ENCODE measurements at places on chromosomes 4 and X.

- no peak for DNase-seq
These were observed 47.8 kb downstream of the GAB1 start for GRCh38 chr4:143384381-143384994.

GRCh38 chrX:11609109-11609508 lies 56.6 kb downstream of the ARHGAP6 start:
- no peak for DNase-seq

GRCh38 chr4:38674258-38675144 lies 10.5 kb downstream of the KLF3 start:
- DNase-seq = no peak

GRCh38 chr4:187175197-187175596 lies 451.5 kb upstream of the FAT1 start:
- no peak for DNase-seq

DNA sequence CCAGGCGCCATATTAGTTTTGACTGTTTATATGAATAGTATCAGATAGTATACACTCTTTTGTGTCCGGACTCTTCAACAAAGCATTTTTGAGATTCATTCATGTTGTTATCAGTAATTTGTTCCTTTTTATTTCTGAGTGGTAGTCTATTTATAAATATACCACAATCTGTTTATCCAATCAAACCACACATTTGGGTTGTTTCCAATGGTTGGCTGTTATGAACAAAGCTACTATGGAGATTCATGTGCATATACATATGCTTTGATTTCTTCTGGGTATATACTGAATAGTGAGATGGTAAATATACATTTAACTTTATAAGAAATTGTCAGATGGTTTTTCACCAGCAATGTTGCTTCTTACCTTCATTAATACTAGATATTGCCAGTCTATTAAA lies 36.8 kb upstream of the TAPT1 start:
- DNase-seq = no peak

- no peak for DNase-seq
These were observed 8.7 kb upstream of the ALAS2 start for GRCh38 chrX:55039471-55039870.

DNA sequence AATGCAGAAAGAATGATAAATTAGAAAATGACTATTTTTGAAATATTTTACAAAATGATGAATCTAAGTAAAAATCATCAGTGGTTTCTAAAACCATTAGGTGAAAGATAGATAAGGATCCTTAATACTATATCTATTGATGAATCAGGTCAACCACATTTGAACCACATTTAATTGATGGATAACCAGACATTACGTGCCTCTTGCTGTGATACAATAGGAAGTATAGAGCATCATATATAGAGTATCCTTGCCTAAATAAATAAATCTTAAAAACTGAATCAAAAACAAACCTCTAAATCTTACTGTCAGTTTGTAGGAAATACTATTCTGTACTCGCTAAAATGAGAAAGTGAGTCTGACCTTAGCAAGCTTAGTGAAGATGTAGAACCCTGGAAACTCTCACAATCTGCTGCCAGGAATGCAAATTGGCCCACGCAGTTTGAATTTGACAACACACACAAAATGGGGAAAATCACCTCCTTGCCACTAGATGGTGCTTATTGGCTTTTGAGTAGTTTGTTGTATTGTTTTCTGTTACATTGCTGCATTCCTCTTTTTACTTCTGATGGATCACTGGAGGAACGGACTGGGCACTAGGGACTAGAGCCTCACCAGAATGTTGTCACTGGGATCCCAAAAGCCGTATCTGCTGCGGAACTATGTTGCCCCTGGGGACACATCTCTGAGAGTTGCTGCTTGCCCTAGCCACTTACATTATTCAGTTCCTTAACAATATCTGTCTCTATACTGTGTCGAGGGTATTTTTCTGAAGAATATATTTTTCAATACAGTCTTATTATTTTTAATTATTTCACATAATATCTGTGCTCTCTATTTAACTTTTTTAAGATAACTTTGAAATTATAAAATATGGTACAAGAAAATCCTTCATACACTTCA lies 25.4 kb upstream of the SLAIN2 start:
- DNase-seq = no peak

DNA sequence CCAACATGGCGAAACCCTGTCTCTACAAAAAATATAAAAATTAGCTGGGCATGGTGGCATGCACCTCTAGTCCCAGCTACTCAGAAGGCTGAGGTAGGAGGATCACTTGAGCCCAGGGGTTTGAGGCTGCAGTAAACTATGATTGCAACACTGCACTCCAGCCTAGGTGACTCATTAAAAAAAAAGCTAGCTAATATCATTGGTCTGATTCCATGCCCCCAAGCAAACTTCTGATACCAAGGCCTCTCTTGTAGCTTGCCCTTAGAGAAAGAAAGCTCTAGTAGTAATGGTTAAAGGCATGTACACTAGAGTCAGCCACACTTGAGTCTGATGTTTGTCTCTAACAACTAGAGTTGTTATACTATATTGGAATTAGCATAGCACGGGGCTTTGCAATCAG lies 32.6 kb upstream of the PHF8 start:
- no peak for DNase-seq

DNA sequence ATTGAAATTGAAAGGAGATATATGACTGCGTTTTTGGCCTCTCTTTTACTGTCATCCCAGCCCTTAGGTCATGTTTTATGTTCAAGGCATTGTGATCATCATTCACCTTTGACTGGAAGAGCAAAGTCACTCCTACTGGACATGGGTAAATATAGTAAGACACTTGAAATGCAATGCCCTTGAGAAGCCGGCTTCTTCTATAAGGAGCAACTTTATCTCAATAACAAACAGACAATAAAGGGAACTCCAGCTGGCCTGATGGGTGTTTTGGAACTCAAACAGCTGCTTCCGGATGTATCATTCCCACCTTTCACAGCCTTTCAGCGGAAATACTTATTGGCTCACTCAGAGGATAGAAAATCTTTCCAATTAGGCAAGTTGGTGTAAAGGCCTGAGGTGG lies 65.1 kb upstream of the C4orf54 start:
- DNase-seq = no peak

DNA sequence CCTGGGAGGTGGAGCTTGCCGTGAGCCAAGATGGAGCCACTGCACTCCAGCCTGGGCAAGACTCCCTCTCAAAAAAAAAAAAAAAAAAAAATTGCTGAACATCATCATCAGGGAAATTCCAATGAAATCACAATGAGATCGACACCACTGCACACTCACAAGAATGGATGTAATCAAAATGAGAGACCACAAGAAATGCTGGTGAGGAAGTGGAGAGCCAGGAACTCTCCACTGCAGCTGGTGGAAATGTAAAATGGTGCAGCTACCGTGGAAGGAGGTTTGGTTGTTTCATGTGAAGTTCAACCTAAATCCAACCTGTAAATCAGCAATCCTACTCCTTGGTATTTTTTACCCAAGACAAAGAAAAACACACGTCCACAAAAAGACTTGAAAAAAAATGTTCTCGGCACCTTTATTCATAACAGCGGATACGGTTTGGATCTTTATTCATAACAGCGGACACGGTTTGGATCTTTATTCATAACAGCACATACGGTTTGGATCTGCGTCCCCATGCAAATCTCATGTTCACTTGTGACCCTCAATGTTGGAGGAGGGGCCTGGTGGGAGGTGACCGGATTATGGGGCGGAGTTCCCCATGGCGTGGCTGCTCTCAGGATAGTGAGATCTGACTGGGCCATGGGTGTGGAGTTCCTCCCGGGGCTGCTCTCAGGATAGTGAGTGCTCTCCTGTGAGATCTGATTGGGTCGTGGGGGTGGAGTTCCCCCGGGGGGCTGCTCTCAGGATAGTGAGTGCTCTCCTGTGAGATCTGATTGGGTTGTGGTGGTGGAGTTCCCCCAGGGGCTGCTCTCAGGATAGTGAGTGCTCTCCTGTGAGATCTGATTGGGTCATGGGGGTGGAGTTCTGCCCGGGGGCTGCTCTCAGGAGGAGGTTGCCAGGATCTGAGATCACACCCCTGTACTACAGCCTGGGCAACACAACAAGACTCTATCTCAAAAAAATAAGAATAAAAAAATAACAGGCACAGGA lies 7.7 kb downstream of the GAK start:
- DNase-seq = no peak

DNA sequence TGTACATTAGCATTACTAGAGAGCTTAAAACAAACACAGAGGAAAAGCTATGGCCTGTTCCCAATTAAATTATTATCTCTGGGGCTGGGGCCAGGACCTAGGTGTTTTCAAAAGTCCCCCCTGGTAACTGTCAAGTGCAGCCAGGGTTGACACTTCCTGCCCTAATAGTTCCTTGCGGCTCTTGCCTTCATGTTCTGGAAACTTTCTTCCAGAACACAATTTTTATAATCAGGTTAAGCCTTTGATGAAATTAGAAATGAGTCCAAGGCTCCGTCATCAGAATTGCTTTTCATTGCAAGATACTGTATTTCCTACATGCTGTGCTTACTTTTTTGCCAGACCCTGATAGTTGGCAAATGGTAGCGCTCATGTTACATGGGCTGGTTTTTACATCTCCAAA lies 229.6 kb downstream of the UNC5C start:
- no peak for DNase-seq

DNA sequence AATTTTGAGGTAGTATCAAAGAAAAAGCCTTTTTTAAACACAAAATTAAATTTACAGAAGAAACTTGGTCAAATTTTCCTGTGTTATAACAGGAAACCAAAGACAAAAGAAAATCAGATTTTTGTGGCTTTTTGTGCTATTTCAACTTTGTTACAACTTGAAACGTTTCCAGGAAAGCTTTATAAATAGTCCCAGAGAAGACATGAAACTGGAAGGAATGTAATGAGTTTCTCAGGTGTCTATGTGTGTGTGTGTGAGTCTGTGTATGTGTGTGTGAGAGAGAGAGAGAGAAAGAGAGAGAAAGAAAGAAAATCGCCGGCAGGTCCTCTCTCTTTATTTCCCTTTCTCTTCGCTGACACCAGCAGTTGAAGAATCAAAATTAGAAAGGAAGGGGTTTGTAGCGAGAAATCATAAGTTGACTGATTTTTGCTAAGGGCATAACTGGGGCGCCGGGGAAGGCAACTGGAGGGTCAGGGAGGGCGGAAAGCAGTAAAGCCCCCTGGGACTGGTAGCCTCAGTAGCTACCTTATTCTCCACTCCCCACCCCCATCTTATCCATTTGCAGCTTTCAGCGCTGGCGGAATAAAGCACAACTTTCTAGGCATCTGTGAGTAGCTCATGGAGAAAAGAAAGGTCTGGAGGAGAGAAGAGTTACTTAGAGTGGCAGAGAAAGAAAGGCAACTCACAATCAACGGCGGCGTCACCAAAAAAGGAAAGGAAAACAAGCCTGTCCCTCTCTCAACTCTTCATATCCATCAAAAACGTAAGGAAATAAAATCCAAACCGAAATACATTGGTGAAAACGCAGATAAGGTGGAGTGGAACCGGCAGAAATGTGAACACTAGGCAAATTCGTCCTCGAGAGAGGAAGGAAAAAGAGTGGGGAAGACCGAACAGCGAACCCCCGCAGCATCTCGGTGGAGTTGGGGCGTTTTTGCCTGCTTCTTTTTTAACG lies 1.3 kb downstream of the TMEM47 start:
- no peak for DNase-seq

DNA sequence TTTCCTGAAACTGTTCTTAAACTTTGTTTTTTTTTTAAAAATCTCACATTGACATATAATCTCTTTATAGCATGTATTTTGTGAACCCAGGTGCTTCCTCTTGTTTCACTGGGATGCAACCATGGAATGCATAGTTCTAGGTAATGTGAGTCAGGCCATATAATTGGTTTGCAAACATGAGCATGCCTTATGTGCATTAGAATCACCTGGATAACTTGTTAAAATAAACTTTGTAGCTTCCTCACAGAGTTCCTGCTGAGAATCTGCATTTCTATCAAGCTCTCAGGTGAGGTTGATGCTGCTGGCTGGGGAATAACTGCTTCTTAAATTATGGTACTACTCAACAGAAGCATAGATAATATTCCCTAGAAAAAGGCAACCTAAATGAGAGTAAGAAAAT lies 940.3 kb upstream of the LCORL start:
- DNase-seq = no peak

GRCh38 chr4:17093481-17093880 lies 195.0 kb upstream of the LDB2 start:
- DNase-seq = no peak

DNA sequence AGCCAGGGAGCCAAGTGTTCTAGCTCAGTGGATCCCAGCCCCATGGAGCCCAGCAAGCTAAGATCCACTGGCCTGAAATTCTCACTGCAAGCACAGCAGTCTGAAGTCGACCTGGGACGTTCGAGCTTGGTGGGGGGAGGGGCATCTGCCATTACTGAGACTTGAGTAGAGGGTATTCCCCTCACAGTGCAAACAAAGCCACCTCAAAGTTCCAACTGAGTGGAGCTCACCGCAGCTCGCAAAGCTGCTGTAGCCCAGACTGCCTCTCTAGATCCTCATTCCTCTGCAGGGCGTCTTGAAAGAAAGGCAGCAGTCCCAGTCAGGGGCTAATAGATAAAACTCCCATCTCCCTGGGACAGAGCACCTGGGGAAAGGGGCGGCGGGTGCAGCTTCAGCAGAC lies 226.3 kb downstream of the ZIC3 start:
- DNase-seq = no peak

DNA sequence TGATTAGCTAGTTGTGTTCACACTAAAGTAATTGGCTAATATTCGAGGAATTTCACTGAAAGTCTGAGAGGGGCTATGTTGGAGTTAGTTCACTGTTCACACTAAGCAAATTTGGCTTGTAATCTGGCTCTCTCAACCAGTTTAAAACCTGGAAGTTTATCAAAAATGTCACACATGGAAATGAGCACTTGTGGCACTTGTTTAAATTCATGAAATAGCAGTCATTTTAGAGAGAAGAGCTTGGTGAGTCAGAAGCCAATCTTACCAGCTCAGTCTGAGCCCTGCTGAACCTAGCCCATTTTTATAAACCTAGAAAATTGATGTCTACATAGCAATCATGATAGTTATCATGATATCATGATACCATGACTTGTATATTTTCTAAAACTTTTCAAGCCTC lies 90.7 kb upstream of the JADE1 start:
- DNase-seq = no peak

DNA sequence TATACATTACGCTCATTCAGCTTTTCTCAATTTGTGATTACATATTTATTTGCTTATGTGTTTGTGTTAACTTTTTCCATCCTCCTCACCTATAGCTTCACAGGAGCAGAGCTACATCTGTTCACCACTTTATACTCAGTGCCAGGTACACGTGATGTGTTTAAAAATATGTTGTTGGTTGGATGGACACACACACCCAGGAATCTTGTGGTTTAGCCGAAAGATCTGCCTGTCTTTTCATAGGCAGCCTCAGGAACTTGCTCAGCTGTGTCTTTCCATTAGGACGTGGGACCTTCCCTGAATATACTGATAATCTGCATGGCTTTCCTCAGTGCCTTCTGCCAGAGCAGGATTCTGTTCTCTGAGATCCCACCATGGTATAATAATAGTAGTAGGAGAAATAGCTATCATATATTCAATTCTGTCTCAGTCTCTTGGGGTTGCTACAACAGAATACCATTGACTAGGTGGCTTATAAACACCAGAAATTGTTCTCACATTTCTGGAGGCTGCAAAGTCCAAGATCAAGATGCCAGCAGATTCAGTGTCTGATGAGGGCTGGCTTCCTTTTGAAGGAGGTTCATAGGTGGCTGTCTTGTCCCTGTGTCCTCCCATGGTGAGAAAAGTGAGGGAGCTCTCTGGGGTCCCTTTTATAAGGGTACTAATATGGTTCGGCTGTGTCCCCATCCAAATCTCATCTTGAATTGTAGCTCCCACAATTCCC lies 50.0 kb upstream of the SOD3 start:
- DNase-seq = no peak

All from cortex of kidney (tissue), 1 donor.